ENCODE measurements at places on chromosomes 3 and 15.
A peak's percentile ranks its signal among the peaks of the same experiment; 100 is the strongest.

DNA sequence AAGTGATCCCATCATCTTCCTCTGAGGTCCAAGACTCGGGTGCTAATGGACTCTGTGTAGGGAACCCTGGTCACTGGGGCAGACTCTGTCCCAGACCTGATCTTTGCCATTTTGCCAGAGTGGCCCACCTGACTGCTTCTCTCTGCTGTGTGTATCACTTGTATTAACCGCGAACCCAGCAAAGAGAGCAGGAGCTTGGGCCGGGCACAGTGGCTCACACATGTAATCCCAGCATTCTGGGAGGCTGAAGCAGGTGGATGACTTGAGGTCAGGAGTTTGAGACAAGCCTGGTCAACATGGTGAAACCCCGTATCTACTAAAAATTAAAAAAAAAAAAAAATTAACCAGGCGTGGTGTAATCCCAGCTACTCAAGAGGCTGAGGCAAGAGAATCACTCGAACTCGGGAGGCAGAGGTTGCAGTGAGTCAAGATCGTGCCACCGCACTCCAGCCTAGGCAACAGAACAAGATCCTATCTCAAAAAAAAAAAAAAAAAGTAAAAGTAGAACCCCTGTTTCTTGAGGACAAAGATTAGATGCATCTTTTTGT lies 32.9 kb upstream of the CYP11A1 start:
- no peak for DNase-seq

DNA sequence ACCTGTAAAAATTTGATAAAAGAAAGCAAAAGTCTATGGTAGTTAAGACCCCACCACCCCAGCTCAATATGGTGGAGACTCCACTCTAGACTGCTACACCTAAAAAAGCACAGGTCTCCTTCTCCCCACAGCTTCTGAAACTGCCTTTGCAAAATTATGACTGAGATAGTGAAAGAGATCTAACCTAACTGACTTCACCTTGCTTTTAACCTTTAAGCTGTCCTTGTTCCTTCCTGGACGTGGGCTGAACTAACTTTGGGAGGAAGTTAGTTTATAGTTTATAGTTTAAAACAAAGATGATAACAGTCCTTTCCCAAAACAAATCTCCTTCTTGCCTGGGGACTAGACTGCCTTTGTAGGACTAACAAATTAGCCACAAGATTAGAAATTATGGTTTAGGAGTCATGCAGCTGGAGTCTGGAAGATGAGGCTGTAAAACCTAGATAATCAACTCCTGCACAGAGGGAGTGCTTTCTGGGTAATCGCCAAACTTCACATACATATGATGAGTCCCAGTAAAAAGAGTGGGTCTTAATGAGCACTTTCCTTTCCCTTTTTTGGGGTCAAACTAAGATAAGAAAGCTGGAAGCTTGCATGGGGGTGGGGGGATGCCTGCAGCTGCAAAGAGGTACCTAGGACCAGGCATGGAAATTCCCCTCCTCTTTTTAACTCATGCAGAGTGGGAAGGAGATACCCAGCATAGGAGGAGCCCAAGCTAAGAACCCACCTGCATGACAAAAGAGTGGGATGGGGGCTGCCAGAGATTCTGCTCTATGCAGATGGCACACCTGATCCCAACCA lies 17.5 kb downstream of the CCR8 start:
- no peak for DNase-seq

GRCh38 chr3:126340943-126341754 lies 16.1 kb downstream of the KLF15 start:
- DNase-seq = no peak

DNA sequence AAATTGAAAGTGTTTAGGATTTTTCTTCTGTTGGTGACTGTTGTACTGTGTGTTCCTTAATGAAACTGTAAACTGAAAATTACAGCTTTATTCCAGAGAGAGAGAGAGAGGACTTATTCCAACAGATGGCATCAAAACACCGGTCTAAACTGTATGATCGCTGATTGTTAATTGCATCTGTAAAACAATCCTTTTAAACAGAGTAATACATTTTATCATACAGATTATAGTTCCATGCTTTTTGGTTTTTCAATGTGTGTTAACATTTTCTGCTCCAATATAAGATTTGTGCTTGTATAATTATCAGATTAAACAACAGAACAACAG lies 289.7 kb upstream of the DNAJC19 start:
- DNase-seq = no peak

- no peak for DNase-seq
Measured at GRCh38 chr3:60217156-60217911, 1033.9 kb downstream of the FHIT start.

GRCh38 chr15:89496155-89497098 lies at the start of gene RHCG:
Gene RHCG (minus strand): TSS chr15:89496583. CDS start chr15:89496544, 39 bp downstream.
- DNase-seq = peak; percentile 73

- no peak for DNase-seq
Measured at GRCh38 chr3:24451461-24452099, 43.1 kb downstream of the THRB start.

GRCh38 chr3:64254443-64254842 lies 29.2 kb upstream of the PRICKLE2 start:
- no peak for DNase-seq

DNA sequence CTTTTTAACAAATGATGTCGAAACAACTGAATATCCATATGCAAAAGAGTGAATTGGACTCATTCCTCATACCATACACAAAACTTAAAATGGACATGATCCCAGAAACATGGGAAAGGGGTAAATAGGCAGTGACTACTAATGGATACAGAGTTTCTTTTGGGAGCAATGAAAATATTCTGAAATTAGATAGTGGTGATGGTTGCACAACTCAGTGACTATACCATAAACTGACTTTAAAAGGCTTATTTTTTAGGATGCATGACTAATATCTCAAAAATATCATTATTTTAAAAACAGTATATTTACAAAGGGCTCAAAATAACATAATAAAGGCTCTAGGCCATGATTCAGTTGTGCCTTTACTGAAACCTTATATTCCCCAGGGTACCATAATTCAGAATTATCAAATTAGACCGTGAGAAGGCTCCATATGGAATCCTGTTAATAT lies 16.3 kb upstream of the ATP13A3 start:
- DNase-seq = no peak

DNA sequence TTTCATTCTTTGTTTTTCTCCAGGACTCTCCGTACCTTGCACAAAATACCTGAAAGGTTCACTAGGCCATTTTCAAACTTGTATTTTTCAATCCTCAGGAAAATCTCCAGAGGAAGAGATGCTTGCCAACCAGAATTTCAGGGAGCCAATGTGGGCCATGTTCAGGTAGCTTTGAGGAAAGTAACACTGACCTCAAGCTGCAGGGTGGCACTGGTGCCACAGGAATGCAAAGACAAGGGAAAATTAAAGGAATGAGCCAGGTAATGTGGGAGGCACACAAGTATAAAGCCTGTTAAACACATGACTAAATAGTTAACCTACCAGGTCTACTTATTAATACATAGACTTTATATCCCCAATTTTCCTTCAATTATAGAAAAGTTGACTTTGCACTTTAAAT lies 51.9 kb upstream of the GAP43 start:
- no peak for DNase-seq

DNA sequence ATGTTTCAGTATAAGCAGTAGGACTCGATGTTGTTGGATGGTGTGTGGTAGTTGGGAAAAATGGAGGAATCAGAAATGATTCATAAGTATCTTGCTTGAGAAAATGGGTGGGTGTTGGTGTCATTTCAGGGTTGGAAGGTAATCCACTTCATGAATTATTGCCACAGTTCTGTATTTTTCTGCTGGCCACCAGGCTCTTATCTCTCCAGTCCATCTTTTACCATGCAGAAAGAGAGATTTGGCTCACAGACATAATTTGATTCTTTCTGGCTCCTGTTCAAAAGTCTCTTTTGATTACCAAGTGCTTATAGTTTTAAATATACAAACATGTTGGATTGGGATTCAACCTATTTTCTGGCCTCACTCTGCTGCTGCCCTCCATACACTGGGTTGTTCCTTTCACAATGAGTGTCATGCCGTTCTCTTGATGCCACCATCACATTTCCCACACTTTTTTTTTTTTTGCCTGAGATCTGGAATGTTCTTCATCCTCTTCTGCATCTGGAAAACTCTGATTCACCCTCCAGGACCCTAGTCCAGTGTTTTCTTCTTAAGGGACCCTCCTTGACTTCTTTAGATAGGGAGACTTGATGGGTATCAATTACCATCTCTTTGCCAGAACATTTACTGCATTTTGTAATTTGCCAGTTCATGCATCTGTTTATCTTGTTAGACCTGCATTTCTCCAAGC lies 69.4 kb upstream of the GAP43 start:
- DNase-seq = no peak

GRCh38 chr3:127990051-127990450 lies 62.2 kb upstream of the SEC61A1 start:
- DNase-seq = no peak

DNA sequence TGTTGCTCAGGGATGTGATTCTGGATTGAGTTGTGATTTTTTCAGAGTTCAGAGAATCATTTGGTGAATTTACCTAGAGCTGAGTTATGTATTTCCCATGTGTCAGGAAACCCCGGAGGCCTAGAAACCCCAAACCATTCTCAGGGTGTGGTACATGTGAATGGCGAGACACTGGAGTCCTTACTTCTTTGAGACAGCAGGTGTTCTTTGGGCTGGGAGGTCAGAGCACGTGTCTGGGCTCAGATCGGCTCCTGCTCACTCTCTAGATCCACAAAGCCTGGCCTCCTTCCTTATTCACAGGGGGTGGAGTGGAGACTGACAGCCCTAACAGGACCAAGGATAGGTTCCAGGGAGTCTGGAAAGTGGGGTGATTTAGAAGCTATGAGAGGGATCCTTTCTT lies 145.8 kb downstream of the CHDH start:
- DNase-seq = no peak

DNA sequence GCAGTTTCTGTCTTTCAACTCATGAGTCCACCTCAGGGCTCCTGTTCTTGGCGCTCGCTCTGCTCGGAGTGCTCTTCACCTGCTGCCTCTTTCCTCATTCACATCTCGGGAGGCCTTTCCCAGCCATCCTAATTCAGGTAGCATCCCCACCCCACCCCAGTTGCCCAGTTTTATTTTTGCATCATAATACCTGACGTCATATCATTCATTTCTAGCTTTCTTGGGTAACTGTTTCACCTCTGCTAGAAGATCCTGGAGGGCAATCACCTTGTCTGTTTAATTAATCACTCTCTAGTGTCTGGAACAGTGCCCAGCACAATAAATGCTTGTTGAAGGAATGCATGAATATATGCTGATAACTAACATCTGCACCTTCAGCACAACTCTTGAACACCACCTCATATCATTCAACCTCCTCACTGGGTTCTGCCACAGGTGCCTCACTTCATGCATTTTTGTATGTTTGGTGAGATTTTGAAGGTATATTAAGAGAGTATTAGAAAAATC lies 7.6 kb downstream of the NUSAP1 start:
- DNase-seq = no peak

DNA sequence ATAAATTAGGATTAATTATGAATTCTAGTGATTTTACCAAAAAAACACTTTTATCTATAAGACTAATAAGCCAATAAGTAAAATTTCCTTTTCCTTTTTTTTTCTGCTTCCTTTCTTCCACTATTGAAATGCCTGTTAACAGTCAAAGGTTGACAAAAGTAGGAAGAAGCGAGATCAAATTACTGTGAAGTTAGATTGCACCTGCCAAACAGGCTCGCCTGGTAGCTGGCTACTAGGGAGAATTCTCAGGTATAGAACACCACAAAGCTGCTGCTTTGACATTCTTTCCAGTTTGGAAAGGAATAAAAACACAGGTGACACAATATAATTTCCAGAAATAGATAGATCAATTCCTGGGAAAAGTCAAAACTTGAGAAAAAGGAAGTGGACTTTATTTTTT lies 749.0 kb downstream of the NSUN3 start:
- DNase-seq = no peak

- DNase-seq = no peak
Measured at GRCh38 chr3:84881288-84881687, 77.5 kb upstream of the CADM2 start.

DNA sequence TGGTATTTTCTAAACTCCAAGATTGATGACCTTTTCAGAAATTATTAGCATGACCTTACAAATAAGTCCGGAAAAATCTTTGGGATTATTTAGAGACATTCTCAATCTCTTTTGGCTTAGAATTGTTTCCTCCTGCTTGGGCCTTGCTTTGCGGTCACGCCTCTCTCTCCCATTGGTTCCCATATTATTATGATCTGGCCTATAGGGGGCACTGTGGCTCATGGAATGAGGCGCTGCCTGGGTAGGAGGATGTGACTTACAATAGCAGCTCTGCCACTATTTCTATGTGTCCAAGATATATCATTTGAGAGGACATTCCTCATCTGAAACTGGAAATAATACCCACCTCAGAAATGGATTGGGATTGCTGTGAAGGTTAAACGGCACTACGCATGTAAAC lies 464.9 kb downstream of the MFSD1 start:
- DNase-seq = peak; percentile 1

GRCh38 chr3:77530870-77531269 lies 491.0 kb downstream of the ROBO2 start:
- no peak for DNase-seq

DNA sequence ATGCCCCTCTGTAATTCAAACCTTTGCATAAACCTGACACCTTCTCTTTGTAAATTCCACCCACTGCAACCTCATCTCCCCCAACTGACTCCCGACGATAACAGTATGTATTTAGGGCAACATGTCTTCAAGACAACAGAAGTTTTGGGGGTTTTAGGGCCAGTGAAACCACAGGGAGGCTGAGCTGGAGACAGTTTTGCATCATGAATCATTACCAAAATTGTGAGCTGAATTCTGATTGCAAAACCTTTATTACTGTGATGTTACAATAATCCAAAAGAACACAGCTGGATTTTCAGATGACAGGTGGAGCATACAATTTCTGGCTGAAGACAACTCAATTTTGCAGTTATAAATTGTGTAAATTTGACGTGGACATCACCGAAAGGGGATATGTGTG lies 281.3 kb upstream of the TTC14 start:
- no peak for DNase-seq

DNA sequence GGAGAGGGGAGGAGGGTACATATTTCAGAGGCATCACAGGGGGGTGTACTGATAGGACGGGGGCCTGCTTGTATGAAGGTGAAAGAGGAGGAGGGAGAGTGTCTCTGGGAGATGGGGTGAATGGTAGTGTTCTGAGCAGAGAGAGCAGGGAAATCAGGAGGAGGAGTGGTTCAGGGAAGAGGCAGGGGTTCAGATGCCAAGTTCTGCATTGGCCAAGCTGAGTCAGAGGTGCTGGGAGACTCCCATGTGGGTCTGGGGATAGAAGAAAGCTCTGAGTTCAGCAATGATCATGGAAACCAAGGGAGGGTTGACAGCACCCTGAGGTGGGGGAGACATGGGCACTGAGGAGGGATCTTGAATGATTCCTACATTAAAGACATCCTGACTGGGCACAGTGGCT lies 3.0 kb downstream of the CYP8B1 start:
- no peak for DNase-seq

DNA sequence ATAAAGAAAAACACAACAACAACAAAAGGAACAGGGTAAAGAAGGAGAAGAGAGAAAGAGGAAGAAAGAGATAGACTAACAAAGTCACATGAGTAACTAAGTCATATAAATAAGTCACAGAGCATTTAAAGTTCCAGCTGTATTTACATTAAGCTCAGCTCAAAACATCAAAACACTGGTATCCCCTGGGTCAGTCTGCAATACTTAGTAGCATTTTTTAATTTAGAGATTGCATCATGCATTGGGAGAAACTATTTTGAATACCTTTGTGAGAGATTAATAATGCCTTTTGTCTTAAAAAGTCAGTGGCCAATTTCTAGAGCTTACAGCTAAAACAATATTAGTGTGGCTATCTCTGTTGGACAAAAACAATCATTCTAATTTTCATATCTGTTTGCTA lies 78.4 kb downstream of the NEK10 start:
- DNase-seq = no peak
